ENCODE measurements at places on chromosomes 1 and 21.

DNA sequence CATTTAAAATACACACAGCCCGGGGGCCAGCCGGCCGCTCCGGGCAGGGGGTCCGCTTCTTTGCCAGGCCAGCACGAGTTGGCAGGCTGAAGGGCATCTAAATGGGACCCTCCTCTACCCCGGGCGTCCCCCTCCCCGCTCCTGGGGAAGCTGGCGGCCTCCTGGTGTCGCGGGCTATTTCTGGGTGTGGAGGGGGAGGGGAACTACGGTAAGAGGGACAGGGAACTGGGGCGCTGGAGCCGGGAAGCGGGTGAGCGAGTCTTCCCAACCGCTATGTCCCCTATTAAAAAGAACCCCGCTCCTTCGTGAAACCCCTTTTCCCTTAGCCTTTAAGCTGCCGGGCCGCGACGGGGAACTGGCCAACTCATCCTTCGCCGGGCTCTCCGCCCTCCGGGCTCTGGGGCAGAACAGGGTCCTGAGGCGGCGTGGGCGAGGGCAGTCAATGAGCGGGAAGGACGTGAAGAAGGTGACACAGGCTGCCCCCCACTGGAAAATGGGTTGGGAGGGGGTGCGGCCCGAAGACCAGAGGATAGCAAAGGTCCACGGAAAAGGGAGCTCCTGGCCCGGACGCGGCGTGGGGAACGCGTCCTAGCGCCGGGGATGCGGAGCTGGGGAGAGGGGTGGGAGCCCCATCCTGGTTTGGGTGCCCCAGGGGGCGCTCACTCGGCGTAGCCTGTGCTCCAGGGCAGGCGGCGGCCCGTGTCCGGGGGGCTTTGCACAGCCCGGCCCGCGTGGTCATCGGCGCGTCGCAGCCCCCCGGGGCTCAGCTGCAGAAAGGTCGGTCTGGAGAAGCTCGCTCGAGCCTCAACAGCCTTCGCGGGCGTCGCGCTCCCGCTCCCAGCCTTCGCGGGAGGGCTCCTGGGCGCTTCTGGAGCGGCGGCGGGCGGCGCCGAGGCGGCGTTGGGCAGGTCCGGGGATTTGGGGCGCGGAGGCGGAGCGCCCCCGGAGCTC is 544 bp downstream of the PPM1J start:
- peak; percentile 23 for DNase-seq

DNA sequence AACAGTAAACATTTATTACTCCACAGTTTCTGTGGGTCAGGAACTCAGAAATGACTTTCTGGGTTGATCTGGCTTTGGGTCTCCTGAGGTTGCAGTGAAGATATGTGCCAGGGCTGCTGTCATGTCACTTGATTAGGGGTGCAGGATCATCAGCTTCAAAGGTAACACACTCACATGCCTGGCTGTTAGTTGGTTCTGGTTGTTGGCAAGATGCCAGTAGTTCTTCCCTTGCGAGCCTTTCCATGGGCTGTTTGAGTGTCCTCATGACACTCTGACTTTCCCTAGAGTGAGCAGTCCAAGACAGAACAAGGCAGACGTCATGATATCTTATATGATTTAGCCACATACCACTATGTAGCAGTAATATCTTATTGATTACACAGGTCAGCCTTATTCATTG is 1.8 kb downstream of the SWT1 start:
- no peak for DNase-seq

DNA sequence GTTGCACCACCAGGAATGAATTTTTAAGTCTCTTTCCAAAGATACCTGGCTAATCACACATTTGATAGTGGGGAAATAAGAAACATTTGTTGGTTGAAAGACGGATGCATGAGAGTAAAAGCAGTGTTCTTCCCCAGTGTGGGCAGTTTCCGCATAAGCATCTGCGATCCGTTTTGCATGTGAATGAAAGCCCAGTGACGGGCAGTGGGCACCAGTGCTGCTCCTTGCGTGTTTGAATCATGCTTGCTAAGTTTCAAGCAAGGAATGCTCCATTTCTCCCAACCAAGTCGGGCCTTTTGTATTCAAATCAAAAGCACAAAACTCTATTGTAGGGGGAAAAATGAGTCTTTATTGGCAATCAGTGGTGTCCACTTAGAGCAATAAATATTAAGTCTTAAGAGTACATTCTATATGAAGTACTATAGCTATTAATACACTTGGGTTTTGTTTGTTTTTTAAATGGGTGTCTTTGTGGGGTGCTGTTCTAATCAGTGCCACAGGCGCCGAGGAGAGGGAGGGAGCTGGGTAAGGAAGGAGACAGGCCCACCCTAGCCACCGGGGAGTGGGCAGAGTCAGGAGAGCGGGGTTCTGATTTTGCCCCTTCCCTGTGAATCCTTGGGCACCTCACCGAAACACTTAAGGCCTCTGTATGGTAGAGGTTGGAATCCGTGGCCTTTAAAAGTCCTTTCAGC is 750 bp upstream of the PTGFRN start:
- DNase-seq, result no peak

DNA sequence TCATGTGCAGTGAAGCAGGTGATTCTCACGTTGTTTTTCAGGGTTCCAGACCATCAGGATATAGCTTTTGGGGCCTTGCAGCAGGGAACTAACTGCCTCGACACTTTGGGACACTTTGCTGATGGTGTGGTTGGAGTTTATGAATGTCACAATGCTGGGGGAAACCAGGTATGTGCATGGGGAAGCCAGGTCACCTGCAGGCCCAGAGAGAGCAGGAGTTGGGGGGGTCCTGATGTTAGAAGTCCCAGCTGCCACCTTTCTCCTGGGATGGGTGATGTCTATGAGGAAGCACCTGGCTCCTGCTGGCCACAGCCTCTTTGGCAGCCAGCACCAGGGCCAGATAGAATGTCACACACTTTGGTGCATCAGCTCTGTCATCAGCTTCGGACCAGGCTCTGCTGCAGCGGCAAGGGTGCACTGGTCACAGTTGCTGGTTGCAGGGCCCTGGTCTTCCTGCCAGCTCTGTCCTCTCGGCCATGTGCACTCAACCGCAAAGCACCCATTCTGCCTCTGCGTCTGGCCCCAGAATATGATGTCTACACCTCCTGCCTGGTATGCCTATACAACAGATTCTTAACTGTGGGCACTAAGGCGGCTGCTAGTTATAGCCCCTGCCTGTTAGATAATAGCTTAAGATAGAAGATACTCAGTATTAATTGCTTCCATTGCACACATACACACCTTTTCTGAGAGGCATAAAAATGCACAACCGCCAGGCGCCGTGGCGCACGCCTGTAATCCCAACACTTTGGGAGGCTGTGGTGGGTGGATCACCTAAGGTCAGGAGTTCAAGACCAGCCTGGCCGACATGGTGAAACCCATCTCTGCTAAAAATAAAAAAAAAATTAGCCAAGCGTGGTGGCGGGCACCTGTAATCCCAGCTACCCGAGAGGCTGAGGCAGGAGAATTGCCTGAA is 160.7 kb downstream of the PGBD5 start:
- DNase-seq, result no peak

GRCh38 chr1:182656842-182657397 is 27.5 kb downstream of the RGS8 start:
- no peak for DNase-seq

GRCh38 chr1:94892604-94893254 is 34.2 kb downstream of the CNN3 start:
- DNase-seq, result no peak

DNA sequence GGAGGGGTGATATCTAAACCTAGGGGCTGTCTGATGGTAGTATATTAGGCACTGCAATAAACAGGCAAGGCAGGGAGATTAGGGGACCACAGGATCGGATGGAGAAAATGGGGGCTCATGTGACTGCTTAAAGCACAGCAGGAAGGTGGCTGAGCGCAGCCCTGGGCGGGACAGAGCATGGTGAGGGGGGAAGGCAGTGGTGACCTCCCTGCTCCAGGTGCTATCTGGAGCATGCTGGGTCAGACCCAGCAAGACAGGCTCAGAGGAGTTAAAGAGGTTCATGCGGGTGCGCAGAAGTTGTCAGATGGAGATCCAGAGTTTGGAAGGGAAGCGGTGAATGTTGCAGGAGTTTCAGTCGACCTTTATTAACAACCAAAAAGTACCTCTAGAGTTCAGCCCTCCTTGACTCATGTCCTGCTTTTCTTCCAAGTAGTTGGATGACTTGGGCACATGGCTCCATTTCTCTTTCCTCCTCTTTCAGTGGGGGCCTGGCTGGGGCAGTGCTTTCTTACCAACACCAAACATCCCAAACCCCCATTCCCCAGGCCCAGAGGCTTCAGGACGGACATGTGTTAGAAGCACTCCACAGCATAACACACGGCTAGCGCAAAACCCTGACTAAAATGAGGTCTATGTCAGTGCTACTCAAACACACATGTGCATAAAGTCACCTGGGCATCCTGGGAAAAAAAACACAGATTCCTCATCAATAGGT is 41.5 kb downstream of the CAPN9 start:
- DNase-seq, result no peak

DNA sequence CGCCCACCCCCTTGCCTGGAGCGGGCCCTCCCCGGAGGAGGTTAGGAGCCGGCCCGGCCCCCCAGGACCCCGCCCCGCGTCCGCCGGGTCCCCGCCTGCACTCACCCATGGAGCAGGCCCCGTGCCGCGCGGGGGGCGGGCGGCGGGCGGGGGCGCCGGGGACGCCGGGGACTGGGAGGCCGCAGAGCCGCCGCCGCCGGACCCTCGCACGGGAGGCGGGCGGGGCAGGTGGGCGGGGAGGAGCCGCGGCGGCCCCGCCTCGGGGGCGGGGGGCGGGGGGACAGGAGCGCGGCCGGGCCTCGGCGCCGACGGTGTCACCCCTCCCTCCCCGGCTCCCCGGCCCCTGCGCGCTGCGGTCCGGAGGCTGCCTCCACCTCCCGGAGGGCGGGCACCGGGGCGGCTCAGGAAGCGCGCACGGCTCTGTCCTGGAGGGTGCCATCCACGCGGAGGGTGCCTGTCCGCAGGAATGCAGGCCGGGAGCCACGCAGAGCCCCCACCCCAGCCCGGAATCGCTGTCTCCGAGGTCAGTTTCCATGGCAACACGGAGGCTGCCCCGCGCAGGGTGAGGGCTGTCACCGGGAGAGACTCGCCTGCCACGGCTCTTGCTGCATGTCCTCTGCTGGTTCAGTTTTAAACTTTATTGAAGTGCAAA is 5.9 kb upstream of the PLEKHG5 start:
- peak; percentile 66 for DNase-seq

DNA sequence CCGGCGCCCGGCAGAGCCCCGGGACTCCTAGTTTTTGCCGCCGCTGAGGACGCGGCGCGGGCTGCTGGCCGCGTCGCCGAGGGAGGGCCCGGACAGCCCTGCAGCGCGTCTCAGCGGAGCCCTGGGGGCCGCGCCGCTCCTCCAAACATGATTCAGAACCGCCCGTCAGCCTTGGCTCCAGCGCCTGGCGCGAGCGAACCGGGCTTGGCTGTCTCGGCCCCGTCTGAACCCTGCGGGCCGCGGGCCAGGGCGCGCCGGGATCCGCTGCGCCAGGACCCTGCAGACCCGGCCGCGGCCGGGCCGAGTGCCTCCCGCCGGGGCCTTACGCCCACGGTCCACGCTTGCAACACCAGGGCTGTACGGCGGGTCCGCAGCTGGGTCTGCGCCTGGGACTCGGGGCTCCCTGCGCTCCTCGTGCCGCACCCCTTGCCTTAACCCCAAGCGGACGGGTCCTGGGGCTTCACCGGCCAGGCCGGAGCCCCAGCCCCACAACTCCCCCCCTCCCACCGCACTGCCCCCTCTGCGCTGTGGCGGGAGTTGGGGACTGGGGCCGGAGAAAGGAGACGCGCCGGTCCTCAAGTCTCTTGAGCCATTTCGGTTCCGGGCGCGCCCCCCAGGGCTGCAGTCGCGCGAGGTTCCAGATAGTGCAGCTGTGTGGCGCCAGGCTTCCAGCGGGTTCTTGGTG is 48.4 kb upstream of the CD34 start:
- no peak for DNase-seq

GRCh38 chr1:65149351-65150107 is 1.5 kb downstream of the AK4 start:
- no peak for DNase-seq

DNA sequence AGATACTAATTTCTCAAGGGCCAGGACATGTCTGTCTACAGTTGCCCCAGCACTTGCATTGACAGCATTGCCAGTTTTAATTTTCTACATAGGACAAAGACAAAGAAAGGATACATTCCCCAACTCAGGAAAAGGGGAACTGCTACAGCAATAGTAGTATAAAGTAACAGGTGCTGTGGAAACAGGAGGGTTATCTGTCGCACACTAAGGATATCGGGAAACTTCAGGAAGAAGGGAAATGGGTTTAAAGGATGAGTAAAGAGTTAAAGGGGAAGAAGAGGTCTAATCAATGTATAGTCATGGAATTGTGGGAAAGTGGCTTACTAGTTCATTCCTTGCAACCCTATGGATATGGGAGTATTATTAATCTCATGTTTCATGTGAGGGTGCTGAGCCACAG is 16.2 kb downstream of the SYNC start:
- no peak for DNase-seq

- no peak for DNase-seq
These were observed 395.8 kb upstream of the VAMP3 start for GRCh38 chr1:7375329-7375728.

- no peak for DNase-seq
These were observed 28.5 kb downstream of the CAMK1G start for GRCh38 chr1:209611771-209612570.

GRCh38 chr1:84164567-84165021 is 20.5 kb downstream of the PRKACB start:
- DNase-seq, result no peak

- DNase-seq, result peak; percentile 56
These were observed 16.9 kb downstream of the MTARC1 start for GRCh38 chr1:220803401-220804201.

GRCh38 chr1:200877839-200878551 is 5.2 kb downstream of the GPR25 start:
- DNase-seq, result no peak

DNA sequence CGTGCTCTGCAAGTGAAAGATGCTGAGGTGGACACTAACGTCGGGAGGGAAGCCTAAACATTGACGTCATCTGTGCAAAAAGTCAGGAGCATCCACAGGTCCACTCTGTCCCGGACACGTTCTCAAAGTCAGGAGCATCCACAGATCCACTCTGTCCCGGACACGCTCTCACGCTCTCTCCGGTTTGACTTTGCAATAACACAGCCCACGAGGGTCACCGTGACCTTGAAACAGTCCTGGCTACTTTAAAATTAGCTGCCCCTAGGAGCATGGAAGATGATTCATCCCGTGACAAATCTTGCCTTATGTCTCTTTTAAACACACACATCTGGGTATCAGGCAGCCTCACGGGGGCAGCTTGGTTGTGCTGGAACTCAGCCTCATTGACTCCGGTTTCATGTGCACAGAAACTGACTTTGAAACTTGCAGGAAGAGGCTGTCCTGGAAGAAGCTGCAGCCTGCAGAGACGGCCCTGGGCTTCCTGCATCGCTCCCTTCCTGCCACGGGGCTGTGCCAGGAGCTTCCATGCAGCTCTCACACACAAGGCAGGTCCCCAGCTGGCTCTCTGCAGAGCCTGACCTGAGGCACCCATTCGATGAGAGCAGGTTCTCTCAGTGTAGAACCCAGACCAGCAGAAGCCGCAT is 18.1 kb upstream of the COL18A1 start:
- no peak for DNase-seq

All from common myeloid progenitor, CD34-positive (primary cell).